ENCODE measurements at places on chromosomes 13 and 19. TPM values are rescaled to one million over a fixed set of nuclear protein-coding genes. Genes with fewer than 3 reads are reported as not detected.

Gene ZNF653
- 8.3 TPM for total RNA-seq

Gene UGGT2
- total RNA-seq: 7.3 TPM

Gene PLPPR3
- total RNA-seq: not detected

Gene KLK2
- total RNA-seq: not detected

Gene ZNF888
- 0.70 TPM for total RNA-seq

DNA sequence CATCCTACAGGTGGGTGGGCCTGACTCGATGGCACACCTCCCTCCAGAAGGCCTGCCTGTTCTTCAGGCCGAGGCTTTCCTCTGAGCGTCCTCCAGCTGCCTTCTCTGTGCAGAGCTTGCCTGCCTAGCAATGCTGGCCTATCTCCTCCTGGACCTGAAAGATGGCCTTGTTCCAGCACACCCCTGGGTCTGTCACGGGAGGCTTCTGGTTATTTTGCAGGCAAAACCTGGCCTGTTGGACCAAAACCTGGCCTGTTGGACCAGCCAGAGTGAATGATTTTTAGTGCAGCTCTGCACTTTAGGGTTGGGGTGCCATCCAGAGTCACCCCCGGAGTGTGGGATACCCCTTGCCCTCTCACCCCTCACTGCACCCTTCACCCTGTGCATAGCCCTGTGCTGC lies 128.4 kb downstream of the KATNAL1 start:
- DNase-seq: no peak

DNA sequence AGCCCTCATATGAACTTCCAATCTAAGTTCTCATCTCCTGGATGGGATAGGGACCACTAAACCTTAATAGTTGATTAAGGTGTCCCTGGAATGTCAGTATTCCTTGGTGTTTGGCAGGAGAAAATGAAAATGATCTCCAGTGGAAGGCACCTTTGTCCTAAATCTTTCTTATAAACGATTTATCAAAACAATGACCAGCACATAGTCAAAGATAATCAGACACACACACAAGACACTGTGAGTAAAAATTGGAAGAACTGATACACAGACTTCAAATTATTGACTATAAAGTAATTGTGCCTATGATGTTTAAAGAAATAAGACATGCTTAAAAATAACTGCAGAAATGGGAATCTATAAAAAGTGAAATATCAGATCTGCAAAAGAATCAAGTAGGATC lies 13.7 kb downstream of the CEBPA start:
- no peak for DNase-seq

DNA sequence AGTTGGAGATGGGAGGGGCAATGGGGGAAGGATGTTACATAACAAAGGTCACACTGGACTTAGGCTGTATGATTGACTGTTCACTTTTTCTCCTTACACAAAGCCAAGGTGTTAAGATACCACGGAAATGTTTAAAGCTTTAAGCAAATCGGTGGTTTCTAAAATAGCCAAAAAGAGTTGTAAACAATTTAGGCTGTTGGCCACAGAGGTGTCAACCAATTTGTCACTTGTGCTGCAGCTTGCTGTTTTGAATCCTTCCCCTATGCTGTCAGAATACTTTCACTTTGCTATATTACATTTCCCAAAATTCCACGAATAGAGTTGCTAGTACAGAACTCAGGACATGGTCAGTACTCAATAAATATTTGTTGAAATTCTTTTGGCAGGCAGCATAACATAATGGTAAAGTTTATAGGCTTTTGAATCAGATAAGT lies 149.3 kb downstream of the VWA8 start:
- no peak for DNase-seq

DNA sequence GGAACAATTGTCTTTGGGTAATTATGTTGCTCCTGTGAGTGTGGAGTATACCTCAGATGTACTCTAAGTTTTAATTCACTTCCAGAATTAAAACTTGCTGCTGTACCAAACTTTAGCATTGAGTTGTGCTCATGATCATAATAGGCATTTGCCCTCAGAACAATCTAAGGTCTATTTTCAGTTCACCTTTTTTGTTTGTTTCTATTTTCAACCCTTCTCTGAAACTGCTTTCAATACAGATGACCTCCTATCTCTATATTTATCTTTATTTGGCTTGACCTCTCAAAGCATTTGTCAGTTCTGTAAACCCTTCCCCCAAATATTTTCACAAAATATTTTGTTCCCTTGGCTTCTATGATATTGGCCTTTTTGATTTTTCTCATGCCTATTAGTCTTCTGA lies 873.0 kb downstream of the OLFM4 start:
- no peak for DNase-seq

GRCh38 chr13:113804017-113804702 lies 45.1 kb downstream of the TMEM255B start:
- no peak for DNase-seq

- DNase-seq: no peak
Observed at GRCh38 chr13:29125934-29126424, 305.8 kb downstream of the MTUS2 start.

DNA sequence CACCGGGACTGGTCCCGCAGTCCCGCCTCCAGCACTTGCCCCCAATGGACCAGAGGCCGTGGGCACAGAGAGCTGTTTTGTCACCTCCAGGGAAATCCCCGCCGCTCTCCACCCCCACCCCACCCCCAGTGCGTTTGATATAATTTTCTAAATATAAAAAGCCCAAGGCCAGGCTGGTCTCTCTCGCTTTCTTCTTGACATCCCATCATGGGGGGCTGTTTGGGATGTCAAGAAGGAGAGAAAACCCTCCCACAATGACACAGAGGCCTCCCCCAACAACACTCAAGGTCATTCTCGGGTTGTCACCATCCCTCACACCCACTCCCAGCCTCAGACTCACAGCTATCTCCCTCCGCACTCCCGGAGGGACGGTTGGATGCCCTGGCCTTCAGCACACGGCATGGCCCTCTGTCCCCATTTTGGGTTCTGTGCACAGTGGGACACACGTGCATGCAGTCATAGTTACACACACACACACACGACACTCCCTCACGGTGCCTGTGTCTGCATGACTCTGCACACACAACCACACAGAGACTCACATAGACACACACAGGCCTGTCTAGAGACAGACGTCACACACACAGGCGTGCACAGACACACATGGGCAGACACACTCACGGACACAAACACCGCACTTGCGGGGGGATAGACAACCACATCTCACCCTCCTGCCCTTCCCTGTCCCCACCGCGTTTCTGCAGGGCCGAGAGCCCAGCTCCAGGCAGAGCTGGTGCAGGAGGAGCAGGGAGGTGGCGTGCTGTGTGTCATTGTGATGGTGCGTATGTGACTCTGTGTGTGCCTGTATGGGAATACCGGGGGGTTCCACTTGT lies 4.8 kb upstream of the NFIC start:
- DNase-seq: no peak

DNA sequence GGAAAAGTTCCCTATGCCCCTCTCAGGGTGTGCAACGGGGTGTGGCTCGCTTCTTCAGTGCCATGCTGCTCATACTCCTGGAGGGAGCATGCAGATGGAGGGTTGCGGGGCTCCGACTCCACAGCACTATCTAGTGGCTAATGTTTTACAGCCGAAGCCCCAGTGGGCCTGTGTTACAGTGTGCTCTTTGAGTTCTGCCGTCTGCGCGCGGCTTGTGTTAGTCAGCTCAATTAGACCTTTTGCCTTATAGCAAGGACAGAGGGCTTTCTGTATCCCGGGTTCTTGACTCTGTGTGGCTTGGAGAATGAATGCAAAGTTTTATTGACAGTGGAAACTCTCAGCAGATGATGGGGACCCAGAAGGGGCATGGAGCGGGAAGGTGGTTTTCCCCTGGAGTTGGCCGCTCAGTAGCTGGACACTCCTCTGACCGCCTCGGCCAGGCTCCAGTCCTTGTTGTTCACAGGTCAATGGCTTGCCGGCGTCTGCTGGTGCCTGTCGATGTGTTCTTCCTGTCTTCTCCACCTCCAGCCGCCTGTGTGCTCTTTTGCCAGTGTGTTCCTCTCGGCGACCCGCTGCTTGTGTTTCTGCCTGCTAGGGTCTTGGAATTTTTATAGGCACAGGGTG lies 383.4 kb downstream of the LMO7 start:
- DNase-seq: peak; percentile 44

GRCh38 chr13:85503797-85504196 lies 295.4 kb downstream of the SLITRK6 start:
- DNase-seq: no peak

DNA sequence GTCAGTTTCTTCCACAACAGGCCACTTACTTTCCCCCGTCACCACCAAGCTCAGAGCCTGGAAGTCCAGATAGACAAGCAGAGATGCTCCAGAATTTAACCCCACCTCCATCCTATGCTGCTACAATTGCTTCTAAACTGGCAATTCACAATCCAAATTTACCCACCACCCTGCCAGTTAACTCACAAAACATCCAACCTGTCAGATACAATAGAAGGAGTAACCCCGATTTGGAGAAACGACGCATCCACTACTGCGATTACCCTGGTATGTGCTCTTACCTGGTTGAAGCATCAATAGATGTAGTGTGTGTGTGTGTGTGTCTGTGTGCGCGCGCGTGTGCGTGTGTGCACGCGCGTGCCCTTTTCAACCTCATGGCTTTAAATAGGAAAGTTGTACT lies 3.7 kb downstream of the KLF5 start:
- DNase-seq: no peak

GRCh38 chr19:8503510-8503909 lies 1.1 kb upstream of the PRAM1 start:
- DNase-seq: no peak

DNA sequence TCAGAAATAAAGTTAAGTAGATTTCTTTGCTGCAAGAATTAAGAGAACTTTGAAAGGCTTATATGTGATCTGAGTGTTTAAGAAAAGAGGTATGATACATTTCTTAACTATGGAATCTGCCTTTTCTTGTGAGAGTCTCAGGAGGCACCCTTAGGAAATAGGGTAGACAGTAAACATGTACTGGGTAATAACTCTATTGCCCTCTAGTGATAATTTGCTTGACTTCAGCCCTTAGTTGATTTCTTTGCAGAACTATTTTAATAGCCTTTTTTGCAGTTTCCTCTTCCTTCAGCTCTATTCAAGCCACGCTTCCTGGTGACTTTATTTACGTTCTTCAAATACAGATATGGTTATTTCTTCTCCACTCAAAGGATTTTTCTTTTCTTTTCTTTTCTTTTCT lies 37.0 kb upstream of the CCNA1 start:
- DNase-seq: no peak

DNA sequence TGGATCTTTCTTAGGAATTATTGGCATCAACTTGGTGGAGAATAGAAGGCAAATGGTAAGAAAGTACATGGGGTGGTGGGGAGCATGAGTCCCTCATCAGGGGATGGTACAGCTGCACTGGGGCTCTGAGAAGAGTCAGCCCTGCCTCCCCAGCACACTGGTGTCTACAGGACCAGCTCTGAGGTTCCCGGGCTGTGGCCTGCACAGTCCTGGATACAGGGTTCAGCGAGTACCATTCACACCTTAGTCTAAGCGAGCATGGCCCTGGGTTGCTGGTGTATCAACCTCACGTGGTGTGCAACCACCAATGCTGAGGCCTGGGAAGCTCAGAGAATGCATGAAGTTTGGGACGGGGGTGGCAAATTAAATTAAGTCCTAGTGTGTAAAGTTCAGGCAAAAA lies 10.1 kb downstream of the TMEM255B start:
- no peak for DNase-seq

DNA sequence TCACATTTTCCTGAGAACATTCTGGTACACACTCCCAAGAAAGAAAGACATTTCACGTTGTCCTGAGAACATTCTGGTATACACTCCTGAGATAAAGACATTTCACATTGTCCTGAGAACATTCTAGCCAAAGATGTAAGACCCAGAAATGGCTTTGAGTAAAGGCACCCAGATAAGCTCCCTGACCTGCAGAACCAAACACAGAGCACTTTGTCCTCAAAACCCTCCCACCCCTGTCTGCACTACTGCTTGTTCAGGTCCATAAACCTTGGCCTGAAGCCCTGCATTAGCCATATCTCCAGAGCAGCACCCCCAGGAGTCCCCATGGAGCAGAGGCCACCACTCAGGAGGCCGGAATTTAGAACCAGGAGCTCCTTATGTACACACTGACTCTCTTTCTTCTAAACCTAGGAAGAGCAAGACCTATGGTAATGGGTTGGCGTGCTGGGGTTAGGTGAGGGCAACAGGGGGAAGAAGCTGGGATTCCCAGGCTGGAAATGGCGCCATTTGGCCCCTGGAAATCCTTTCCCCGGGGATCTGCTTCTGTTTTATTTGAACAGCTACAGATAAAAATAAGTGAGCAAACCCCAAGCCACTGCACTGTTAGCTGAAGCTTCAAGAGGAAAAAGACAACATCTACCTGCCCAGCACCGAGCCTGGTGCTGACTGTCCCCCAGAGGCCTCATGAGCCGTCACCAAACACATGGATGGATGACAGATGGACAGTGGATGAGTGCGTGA lies 13.7 kb downstream of the GAS6 start:
- DNase-seq: peak; percentile 26

- DNase-seq: no peak
Observed at GRCh38 chr19:1042689-1043511, 3.0 kb downstream of the ABCA7 start.

DNA sequence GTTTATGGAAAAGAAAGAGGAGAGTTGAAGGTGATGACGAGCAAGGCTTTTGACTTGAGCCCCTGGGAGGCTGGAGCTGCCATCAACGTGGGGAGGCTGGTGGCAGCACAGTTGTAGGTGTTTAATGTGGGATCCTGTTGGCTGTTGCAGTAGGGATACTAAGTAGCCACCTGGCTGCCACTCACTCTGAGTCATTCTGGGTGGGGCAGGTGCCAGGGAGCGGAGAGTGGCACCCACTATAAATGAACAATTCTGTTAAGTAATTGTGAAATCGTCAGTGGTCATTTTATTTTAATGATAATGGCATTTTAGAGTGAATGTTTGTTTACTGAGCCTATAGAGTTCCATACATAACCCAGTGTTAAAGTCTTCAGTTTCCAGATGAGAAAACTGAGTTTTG lies 9.8 kb downstream of the ZNF317 start:
- DNase-seq: no peak

- no peak for DNase-seq
Observed at GRCh38 chr13:34350671-34351070, 532.7 kb downstream of the RFC3 start.

DNA sequence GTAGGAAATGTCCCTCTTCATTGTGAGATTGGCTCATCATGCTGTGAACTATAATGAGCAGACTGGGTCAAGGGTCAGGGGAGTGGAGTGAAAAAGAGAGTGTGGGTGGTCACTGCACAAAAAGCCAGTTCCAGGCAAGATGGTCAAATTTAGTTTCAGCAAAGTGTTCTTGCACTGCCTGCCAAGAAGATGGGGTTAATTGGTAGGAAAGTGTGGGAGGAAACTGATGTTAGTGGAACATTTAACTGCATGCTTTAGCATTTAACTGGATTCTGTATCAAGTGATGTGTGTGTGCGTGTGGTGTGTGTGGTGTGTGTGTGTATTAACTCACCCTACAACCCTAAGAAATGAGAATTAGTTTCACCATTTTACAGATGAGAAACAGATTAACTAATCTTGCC lies 131.6 kb downstream of the COG6 start:
- DNase-seq: no peak

GRCh38 chr19:57599377-57599760 lies 316 bp upstream of the ZNF530 start:
- DNase-seq: no peak

DNA sequence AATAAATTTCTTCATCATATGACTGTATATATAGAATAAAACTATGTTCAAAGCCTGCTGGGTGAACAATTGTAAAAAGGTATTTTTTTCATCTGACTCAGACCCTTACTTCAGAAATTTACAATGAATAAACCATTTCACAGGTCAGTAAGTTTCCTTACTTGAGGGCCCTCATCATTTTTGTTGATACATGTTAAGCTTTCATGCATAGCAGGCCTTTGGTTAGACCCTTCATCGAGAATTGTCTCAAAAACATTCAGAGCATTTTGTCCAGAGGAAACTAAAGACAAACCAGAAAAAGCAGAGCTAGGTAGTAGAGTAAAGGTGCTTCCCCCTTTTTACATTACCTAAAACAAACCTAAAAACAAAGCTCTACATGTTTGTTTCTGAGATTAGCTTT lies 46.2 kb downstream of the FNDC3A start:
- DNase-seq: no peak
